KG1 (cell line): ENCODE measurements at places on chromosomes 13 and 19.

GRCh38 chr13:52387721-52388120 lies 18.3 kb downstream of the THSD1 start:
- DNase-seq: no peak

GRCh38 chr19:54179921-54180461 lies 7.0 kb upstream of the TMC4 start:
- no peak for DNase-seq

GRCh38 chr19:47901370-47901769 lies 15.3 kb upstream of the SULT2A1 start:
- DNase-seq: no peak

DNA sequence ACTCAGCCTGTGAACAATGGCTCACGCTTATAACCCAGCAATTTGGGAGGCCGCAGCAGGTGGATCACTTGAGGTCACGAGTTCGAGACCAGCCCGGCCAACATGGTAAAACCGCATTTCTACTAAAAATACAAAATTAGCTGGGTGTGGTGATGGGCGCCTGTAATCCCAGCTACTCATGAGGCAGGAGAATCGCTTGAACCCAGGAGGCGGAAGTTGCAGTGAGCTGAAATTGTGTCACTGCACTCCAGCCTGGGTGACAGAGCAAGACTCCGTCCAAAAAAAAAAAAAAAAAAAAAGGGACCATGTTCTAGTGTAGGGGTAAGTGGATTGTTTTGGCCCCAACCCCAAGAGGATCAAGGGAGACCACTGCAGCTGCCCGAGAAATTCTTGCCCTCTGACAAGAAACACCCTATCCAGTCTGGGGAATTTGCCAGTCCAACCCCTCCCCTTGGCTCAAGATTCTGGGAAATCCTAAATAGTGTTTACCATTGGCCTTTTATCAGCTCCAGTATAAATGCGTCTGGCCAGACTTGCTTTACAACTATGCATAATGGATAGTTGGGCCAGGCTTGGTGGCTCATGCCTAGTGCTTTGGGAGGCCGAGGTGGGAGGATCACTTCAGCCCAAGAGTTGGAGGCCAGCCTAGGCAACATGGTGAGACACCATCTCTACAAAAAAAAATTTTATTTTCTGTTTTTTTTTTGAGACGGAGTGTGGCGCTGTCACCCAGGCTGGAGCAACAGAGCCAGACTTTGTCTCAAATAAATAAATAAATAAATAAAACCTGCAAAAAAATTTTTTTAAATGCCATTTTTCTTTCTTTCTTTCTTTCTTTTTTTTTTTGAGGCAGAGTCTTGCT lies 5.1 kb upstream of the DHDH start:
- no peak for DNase-seq

DNA sequence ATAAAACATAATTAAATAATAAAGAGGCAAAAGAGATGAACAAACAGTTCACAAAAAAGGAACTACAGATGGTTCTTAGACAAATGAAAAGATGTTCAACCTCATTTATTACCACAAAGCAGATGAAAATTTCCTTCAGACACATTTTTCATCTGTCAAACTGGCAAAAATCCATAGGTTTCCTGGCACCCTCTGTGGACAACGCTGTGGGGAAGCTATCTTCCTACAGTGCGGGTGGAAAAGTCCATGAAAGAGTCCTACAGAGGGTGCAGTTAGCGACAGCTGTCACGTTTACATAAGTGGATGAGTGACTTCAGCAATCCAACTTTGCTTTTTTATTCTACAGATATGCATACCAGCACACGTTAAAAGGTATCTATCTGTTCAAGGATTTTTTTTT lies 30.3 kb upstream of the PDCD5 start:
- DNase-seq: no peak

GRCh38 chr19:41193430-41194156 lies 574 bp downstream of the CYP2S1 start:
- no peak for DNase-seq

DNA sequence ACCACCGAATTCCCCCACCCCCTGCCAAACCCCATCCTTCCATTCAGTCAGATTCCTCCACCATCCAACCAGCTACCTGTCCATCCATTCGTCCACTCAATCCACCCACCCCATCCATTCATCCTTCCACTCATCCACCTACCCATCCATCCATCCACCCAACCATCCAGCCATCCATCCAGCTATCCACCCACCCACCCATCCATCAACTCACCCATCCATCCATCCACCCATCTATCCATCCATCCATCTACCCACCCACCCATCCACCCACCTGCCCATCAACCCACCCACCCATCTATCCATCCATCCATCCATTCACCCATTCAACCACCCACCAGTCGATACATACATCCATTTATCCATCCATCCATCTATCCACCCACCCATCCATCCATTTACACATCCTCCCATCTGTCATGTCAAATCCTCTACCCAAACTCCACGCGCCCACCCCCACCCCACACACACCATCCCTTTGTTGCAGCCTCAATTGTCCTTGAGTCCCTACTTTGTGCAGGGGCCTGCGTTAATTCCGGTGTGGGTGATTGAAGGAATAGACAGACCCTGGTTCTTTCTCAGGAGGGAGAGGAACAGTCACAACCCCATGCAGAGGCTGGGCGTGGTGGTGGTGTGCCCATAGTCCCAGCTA lies 5.3 kb upstream of the SLC5A5 start:
- DNase-seq: no peak

DNA sequence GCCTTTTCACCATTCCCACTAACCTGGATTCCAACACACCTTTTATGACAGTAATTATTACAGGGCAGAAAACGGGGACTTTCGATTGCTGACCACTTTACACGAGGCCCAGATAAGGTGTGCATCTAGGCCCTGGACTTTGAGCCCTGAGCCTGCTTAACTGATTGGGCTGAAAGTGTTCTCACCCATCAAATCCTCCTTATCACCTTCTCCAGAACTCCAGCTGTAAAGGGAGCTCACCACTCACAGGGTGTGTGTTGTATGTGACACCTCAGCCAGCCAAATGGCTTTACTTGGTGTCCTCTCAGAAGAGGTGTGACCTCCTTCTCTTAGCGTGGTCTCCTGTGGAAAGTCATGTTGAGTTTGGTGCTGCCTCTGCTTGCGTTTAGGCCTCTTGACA lies 36.5 kb downstream of the SIPA1L3 start:
- no peak for DNase-seq

GRCh38 chr13:34862716-34863115 lies 79.4 kb upstream of the NBEA start:
- no peak for DNase-seq

- peak; percentile 59 for DNase-seq
Observed at GRCh38 chr19:5828661-5829566, 10.6 kb downstream of the FUT6 start.

DNA sequence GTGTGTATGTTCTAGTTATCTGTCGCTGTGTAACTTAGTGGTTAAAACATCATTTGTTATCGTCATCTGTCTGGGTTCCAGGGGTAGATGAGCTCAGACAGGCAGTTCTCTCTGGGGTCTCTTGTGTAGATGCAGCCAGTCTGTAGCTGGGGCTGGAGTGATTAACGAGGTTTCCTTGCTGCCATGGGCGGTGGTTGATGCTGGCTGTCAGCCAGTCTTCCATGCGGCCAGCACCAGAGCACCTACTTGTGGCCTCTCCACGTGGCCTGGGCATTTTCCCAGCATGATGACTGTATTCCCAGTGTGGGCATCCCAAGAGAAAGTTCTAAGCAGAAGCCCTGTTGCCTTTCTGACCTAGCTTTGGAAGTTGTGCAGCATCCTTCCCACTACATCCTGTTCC lies 10.7 kb downstream of the ERCC5 start:
- DNase-seq: no peak
